ENCODE measurements at places on chromosomes 7 and 10. TPM values are rescaled to one million over a fixed set of nuclear protein-coding genes. Genes with fewer than 3 reads are reported as not detected.

DNA sequence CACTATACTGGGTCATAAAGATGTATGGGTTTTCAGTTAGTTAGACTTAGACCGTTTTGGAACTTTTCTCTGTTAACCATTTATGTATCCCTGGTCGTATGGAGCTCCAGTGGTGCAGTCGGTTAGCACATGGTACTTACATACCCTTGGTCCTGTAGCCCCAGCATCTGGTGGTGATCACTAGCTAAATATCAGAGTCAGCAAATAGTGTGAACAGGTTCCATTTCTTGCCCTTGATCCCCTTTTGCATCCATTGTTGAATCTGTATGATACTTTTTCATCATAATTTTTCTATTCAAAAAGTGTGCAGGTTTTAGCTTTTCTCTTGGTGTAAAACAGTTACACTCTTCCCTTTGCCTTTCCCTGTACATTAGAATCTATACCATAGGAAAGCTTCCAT is 15.9 kb downstream of the NIPSNAP2 start:
- DNase-seq: no peak

- DNase-seq: no peak
These were observed 122.4 kb downstream of the PLXNA4 start for GRCh38 chr7:132453826-132454225.

DNA sequence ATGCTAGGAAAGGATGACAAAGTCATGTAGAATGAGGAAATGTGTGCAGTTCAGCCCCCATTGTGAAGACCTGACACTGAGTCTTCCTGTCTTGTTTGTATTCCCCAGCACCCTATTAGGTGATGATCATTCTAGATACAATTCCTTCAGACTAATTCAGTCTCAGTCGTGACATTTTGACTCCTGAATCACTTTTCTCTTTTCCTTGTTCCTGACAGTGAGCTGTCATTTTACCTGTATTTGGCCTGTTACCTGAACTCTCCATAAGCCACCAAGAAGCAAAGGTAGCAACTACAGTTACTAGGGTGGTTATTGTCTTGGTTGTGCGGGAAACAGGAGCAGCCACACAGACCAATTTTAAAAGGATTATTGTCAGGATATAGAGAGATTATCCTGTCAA is 111.4 kb upstream of the TAC1 start:
- DNase-seq: no peak

GRCh38 chr10:86583983-86584382 is 62.4 kb upstream of the WAPL start:
- no peak for DNase-seq

DNA sequence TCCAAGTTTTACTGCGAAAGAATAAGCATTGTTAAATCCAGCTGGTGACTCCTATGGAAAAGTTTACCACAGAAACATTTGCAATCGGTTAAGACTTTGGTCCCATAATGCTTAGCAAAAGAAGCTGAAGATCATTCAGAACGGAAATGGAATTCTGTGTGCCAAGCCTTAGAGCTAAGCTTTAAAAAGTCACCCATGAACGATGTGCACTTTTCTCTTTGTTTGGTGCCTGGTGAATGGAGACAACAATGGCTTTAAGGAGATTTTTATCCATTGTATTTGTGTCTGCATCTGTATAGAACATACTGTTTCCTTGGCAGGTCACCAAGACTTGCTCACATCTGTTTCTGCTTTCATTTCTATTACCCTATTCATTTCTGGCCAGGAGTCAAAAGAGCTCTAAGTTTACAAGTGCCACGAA is 26.3 kb upstream of the COL1A2 start:
- no peak for DNase-seq

Gene C7orf57
- total RNA-seq: not detected

Data from mesothelial cell of epicardium (in vitro differentiated cells).